Cortex of kidney (tissue), 1 donor: ENCODE measurements at places on chromosomes 2 and 18.

GRCh38 chr2:187453078-187453641 is 5.1 kb upstream of the CALCRL start:
- DNase-seq, result no peak

GRCh38 chr2:176242276-176242675 is 27.0 kb upstream of the MTX2 start:
- no peak for DNase-seq

GRCh38 chr2:198017068-198017467 is 212.7 kb downstream of the PLCL1 start:
- DNase-seq, result no peak

- DNase-seq, result no peak
These were observed 53.5 kb upstream of the ID2 start for GRCh38 chr2:8628179-8628865.

DNA sequence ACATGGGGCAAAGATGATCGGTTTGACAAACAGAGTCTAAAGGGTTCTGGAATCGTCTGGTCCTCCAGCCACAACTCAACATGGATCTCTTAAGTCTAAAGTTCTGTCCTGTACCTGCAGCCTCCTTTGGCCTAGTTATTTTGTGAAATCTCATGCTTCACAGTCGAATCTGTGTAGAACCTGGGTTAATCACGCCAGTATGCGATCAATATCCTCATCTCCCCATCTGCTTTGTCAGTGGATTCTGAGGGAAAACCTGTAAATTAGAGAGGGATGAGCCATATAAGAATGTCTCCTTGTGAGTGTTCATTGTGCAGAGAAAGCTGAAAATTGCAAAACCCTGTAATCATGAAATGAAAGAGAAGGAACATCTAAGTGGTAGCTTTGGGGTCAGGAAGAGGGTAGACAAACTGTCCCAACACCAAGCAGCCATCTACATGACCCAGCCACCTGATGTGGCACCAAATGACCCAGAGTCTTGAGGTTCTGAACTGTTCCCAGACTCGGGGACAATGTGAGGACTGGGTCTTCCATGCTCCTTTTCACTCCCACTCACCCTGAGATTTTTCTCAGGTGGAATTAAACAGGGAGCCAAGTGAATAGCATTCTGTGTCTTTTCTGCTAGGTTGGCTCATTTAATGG is 175.6 kb downstream of the ALPK2 start:
- DNase-seq, result no peak

DNA sequence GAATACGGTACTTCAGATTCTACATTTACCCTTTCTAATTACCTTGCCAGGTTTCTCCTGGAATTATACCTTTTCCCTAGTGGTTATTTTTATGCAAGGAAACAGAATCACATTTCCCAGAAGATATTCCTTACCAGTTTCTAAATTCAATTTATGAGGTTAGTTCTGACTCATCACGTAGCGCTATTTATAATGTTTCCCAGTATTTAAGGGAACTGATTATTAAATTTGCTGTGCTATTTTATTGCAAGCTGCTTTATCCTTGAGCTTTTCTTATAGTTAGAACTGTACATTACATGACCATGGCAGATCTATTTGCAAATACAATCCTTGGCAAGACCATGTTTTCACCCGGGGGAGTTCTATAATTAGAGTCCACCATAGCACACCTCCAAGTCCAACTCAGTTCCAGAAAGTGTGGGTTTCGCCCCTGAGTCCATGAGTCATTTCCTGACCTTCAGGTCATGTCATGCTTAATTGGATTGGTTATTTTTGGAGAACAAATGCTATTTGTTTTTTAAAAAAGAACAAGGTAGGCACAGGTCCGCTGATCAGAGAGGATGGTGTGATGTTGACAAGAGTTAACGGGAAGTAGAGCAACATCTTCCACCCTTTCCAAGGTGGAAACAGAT is 126.6 kb downstream of the ZNF532 start:
- DNase-seq, result no peak

DNA sequence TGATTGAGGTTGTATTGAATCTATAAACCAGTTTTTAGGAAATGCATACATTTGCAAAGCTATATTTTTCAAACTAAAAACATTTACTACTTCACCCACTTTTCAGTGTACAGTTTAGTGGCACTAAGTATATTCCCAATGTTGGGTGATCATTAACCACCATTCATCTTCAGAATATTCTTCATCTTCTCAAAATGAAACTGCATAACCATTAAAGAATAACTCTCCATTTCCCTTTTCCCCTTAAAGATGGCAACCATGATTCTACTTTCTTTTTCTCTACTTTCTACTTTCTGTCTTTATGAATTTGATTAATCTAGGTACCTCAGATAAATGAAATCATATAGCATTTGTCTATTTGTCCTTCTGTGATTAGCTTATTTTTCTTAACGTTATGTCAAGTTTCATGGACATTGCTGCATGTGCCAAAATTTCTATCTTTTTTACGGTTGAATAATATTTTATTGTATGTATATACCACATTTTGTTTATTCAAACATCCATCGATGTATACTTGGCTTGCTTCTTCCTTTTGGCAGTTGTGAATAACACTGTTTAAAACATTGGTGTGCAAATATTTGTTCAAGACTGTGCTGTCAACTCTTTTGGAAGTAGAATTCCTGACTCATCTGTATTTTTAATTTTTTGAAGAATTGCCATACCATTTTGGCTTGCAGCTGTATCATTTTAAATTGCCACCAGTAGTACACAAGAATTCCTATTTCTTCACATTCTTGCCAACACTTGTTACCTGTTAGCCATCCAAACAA is 104.9 kb downstream of the RPRM start:
- DNase-seq, result no peak

GRCh38 chr2:37230581-37230980 is 815 bp downstream of the CEBPZ start:
- DNase-seq, result no peak

DNA sequence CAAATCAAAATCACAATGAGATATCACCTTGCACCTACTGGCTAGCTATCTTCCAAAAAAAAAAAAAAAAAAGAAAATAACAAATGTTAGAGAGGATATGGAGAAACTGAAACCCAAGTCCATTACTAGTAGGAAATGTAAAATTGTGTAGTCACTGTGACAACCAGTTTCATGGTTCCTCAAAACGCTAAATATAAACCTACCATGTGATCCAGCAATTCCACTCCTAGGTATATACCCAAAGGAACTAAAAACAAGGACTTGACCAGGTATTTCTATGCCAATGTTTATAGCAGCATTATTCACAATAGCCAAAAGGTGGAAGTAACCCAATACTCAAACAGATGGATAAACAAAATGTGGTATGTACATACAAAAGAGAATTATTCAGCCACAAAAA is 11.7 kb upstream of the SCRN3 start:
- no peak for DNase-seq
